ENCODE measurements at places on chromosomes 11 and 22. TPM values are rescaled to one million over a fixed set of nuclear protein-coding genes. Genes with fewer than 3 reads are reported as not detected.

Gene OTOG
- total RNA-seq: not detected

GRCh38 chr11:1102221-1102971 lies 27.7 kb downstream of the MUC2 start:
- no peak for DNase-seq

GRCh38 chr11:1283091-1283511 lies 26.3 kb downstream of the TOLLIP start:
- DNase-seq: no peak

Gene TRPM5
- 0.05 TPM for total RNA-seq
